HS-27A (cell line): ENCODE measurements at places on chromosomes 16 and 17.

- no peak for DNase-seq
These were observed 173.1 kb upstream of the NLRP1 start for GRCh38 chr17:5757314-5757907.

- no peak for DNase-seq
These were observed 5.4 kb upstream of the PABPN1L start for GRCh38 chr16:88871730-88872416.

- DNase-seq, result peak; percentile 97
These were observed 22.8 kb downstream of the ANKFN1 start for GRCh38 chr17:56176091-56176490.

GRCh38 chr17:6303664-6304063, 131.3 kb downstream of the AIPL1 start:
- DNase-seq, result no peak
